ENCODE measurements at places on chromosomes 3 and 15.

GRCh38 chr3:112000367-112000771 is 1.6 kb downstream of the TAGLN3 start:
- peak; percentile 32 for ATAC-seq

GRCh38 chr15:80323285-80323684 is 71.3 kb upstream of the CTXND1 start:
- ATAC-seq: no peak

DNA sequence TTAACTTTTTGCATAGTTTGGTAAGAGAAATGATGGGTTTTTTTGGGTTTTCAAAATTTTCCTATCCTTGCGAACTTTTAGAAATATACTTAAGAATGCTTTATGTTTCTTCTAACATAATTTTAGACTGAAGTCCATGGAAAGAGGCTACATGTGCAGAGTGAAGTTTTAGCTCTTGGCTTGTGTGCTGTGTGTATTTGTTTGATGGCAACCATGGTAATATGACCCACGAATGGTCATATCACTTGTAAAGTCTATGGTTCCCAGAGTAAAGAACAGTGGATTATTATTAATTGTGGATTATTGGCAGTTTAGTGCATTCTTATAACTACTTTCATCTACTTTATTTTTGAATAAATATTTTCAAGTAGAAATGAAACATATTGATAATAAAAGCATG is 124.0 kb upstream of the GOLGA6L4 start:
- ATAC-seq: no peak

GRCh38 chr15:46938169-46938568 is 779.1 kb upstream of the SEMA6D start:
- ATAC-seq: no peak

DNA sequence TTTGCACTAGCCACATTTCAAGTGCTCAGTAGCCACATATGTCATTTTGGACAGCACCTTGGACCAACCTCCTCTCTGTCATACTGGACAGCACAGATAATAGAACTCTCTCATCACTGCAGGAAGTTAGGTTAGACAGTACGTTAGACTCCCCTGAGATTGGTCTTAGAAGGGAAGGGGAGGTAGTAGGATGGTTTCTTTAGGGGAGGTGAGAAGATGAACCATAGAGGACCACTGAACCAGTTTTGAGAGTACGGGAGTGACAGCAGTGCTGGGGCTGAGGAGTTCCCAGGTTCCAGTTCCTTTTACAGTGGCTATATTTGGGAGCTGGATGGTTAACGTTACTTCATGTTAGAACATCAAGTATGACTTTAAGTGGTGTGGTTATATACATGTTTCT is 7.8 kb downstream of the LRCH3 start:
- ATAC-seq: no peak

- no peak for ATAC-seq
Measured at GRCh38 chr15:65195548-65195923, 10.4 kb upstream of the CLPX start.

DNA sequence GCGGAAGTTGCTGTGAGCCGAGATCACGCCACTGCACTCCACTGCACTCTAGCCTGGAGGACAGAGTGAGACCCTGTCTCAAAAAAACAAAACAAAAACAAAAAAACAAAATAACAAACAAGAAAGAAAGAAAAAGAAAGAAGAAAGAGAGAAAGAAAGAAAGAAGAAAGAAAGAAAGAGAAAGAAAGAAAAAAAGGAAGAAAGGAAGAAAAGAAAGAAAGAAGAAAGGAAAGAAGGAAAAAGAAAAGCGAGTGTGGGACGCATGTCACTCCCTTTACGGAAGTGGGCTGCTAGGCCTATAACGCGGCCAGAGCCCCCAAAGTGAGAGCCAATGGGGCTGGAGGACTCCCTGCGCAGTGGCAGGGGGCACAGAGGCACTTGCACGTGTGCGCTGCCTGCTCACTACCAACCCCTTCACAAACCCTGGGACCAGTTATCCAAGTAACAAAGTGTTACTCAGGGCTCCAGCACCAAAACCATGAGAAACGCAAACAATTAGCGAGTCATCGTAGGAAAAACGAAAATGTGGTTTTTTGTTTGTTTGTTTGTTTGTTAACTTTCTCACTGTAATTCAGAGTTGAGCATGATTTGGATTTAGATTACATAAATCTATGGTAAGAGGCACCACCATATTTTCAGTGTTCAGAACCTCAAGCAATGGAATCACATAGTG is 40.8 kb upstream of the ATP1B3 start:
- no peak for ATAC-seq

- ATAC-seq: no peak
Measured at GRCh38 chr3:13598926-13599886, 50.3 kb downstream of the FBLN2 start.

DNA sequence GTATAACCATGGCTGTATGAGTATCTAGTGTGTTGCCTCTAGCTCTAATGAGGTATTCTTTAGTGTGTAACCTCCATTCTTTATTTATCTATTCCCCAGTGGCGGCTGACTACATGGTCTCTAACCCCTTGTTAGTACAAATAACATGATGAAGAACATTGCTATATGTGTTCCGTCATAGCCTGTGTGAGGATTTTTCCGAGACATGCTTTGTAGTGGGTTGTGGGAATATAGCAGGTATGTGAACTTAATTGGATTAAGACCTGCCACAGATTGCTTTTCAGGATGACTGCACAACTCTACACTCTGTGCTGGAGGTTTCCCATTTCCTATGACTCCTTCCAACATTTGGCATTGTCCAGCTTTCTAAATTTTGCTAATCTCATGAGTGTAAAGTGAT is 563.4 kb downstream of the ROBO1 start:
- no peak for ATAC-seq

GRCh38 chr15:55770261-55770660 is 27.3 kb upstream of the PRTG start:
- ATAC-seq: no peak

GRCh38 chr3:58293516-58293915 is 12.5 kb upstream of the RPP14 start:
- no peak for ATAC-seq

- ATAC-seq: no peak
Measured at GRCh38 chr3:56851966-56852884, 50.5 kb upstream of the ARHGEF3 start.

DNA sequence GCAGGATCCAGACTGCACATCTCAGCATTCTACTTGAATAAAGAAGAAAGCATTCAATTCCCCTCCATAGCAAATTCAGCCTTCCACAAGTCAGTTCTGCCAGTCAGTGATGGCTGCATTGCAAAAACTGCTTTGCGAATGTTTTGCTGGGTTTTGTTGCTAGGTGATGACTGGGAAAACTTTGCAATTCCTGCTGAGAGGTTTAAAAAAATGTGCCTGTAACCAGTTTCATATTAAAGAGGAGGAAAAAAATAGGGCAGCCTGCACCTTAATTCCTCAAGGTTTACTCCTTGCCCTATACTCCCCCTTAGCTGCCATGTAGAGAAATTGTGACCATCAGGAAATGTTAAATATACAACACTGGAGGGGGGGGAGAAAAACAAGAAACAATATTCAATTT is 225.6 kb upstream of the ATP11B start:
- ATAC-seq: peak; percentile 65

GRCh38 chr3:73030073-73030597 is 31.3 kb upstream of the EBLN2 start:
- ATAC-seq: no peak

DNA sequence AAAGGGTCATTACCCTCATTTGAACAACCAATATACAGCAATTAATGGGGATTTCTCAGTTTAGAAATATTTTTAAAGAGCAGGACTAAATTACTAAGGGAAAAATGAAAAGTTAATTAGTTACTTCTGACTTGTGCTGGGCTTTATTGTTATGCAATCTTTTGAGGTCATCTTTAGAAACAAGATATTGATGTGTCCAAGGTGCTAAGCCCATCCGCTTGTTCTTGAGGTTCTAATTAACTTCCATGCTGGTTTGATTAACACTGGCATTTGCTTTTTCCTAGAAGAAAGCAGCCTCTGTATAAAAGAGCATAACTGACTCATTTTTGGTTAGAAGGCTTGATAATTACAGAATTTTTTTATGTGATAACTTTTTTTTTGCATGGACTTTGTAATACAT is 256.5 kb upstream of the AGTR1 start:
- ATAC-seq: no peak

DNA sequence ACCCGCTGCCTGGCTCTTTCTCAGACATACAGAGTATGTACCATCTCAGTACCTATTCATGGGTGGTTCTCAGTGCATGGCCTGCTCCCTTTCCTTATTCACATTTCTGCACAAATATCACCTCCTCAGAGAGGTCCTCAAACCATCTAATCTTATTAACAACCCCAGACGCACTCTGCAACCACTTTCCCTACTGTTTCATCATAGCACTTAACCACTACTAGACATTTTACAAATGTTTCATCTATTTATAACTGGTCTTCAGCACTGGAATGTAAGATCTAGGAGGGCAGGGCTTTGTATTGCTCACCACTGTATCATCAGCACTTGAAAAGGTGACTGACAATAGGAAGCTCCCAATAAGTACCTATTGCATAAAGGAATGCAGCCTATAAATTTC is 45.1 kb downstream of the TNIK start:
- no peak for ATAC-seq

GRCh38 chr3:124268355-124268754 is 276.4 kb upstream of the ROPN1 start:
- no peak for ATAC-seq

All from motor neuron (in vitro differentiated cells).